Activated CD4-positive, alpha-beta memory T cell treated with anti-CD3 and anti-CD28 coated beads for 36 hours (primary cell): ENCODE measurements at places on chromosomes 7 and 10. TPM values are rescaled to one million over a fixed set of nuclear protein-coding genes. Genes with fewer than 3 reads are reported as not detected.

The BRAT1 gene
- 33.6 TPM for total RNA-seq

The CNPY1 gene
- total RNA-seq: not detected

The ALKBH4 gene
- total RNA-seq: 7.7 TPM

The DTX2 gene
- 16.5 TPM for total RNA-seq

The SPDYE11 gene
- not detected for total RNA-seq

The INHBA gene
- not detected for total RNA-seq

The PNLIP gene
- total RNA-seq: not detected

The OR2A12 gene
- total RNA-seq: not detected

The PPIF gene
- total RNA-seq: 87.2 TPM

The PNLIPRP1 gene
- not detected for total RNA-seq

The NCOA4 gene
- 79.9 TPM for total RNA-seq

DNA sequence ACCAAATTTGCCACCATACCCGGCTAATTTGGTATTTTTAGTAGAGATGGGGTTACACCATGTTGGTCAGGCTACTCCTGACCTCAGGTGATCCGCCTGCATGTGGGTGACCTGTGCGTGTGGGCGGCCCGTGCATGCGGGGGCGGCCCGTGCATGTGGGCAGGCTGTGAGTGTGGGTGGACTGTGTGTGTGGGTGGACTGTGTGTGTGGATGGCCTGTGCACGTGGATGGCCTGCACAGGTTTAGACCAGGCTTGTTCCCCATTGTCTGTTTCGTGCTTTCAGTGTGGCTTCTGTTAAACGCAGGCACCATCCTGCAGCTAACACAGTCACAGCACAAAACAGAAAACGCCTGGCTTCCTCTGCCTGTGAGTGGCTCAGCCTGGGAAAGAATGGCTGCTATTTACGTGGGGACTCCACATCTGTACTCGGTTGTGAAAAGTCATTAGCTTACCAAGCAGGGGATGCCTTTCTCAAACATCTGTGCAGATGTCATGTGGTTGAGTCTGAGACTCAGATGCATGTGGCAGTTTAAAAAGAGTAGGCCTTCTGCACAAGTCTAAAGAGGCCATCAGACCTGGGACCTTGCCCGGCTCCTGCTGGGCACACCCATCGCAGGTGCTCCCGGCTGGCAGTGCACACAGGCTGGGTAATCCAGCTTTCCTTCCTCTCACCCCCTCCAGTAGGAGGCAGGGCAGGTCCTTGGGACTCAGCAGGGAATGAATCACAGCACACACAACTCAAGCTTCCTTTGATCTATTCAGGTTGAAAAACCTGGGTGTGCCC is 91.6 kb downstream of the COBL start:
- DNase-seq: no peak

GRCh38 chr7:102203218-102203617 is 83.5 kb upstream of the SH2B2 start:
- DNase-seq: no peak

GRCh38 chr7:81299711-81300110 is 380.9 kb upstream of the SEMA3C start:
- DNase-seq: no peak

DNA sequence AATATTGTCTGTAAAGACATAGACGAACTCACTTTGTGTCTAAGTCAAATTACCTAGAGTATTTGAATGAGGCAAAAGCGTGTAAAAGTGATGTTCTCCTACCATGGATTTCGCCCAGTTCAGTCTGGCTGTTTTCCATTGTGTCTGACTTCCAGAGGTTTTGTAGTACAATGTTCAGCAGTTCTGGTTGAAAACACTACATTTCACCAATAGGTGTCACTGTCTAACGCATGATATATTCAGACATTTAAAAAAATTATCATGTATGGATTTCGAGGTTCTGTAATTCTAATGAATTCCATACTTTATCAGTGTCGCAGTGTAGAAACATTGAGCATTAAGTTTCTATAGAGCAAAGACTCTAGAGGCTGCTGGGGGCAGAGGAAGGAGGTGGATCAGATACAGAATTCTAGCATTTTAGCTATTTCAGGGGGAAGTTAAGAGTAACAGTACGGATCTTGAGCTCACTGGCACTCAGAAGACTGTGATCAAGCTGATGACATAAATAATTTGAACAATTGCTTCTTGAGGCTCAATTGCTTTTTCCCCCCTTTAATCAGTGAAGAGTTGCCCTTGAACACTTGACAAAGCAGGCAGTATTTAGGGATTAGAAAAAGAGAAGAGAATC is 196.9 kb upstream of the RHOBTB1 start:
- no peak for DNase-seq

DNA sequence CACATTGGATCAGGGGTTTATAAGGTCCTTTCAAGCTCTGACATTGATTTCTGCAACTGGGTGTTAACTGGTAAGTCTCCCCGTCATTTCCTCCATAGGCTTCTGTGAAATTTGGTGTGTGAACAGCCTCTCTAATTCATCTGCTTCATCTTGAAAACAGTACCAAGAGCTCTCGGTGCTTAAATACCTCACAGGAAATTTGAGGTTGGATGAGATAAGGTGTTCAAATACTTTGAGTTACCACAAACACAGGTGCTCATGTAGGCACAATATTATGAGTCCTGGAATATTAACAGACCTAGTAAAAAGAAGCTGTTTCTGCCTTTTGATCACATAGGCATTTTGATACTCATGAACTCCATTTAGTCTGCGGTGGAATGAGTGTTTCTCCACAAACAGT is 85.2 kb downstream of the RTKN2 start:
- DNase-seq: peak; percentile 40

GRCh38 chr10:58764087-58764747 is 251.5 kb downstream of the BICC1 start:
- DNase-seq: no peak

GRCh38 chr7:123538897-123539296 is 4.5 kb upstream of the IQUB start:
- DNase-seq: no peak

GRCh38 chr7:42020061-42020460 is 216.9 kb downstream of the GLI3 start:
- no peak for DNase-seq

DNA sequence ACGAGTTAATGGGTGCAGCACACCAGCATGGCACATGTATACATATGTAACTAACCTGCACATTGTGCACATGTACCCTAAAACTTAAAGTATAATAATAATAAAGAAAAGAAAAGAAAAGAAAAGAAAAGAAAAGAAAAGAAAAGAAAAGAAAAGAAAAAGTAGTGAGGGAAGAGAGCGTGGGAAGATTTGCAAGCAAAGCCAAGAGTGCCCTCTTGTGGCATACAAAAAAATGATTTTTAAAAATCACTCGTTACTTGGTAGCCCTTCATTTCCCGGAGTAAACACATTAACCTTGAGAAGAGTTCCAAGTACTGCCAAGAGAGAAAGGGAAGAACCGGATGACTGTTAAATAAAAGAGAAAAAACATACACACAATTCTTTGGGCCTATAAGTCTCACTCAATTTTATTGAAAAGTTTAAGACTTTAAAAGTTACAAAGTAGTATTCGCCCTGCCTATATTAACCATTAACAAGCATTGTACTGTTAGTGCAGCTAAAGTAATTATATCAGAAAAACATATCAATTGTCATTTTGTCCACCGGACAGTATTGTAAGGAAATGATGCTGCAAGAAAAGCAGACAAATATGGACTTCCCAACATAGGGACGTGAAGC is 6.2 kb upstream of the CH25H start:
- no peak for DNase-seq

GRCh38 chr7:149727053-149727898 is 46.1 kb downstream of the ZNF467 start:
- DNase-seq: no peak

DNA sequence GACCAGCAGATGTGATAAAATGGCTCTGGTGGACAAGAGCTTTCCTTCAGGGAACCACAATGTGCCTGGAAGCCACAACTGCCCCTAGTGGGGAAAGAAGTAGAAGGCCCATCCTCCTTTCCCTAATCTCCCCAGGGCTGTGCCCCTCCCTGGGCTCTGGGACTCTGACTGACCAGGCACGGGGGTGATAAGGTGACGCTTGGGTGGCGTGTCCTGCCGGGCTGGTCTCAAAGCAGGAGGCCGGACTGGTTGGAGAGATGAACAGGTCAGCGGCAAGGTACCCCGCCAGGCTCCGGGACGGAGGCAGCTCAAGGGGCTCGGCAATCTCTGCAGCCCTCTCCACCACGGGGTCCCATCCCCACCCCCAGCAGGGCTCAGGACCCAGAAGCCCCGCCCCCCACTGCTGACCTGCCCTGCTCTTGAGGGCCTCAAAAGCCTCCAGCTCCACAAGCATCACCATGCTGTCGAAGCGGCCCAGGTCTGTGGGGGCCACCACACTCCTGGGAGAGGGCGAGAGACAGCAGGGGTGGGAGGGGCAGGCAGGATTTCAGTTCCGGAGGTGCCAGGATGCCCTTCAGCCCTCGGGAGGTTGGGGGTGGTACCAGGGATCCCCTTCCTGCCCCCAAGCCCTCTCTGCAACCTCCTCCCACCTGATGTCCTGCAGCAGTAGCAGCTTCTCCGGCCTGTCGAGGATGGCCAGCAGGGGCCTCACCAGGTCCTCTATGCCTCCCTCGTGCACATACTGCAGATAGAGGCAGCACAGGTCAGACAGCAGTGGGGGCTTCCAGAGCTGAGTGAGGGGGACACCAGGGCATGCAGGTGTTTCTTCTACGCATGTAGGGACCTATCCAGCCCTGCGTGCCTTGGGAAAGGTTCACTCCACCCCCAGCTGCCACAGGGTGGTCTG is 12.2 kb downstream of the LZTS2 start:
- no peak for DNase-seq

GRCh38 chr7:28608237-28608656 is 195.9 kb downstream of the CREB5 start:
- DNase-seq: no peak

- no peak for DNase-seq
Observed at GRCh38 chr7:130878785-130879184, 144.8 kb upstream of the KLF14 start.

DNA sequence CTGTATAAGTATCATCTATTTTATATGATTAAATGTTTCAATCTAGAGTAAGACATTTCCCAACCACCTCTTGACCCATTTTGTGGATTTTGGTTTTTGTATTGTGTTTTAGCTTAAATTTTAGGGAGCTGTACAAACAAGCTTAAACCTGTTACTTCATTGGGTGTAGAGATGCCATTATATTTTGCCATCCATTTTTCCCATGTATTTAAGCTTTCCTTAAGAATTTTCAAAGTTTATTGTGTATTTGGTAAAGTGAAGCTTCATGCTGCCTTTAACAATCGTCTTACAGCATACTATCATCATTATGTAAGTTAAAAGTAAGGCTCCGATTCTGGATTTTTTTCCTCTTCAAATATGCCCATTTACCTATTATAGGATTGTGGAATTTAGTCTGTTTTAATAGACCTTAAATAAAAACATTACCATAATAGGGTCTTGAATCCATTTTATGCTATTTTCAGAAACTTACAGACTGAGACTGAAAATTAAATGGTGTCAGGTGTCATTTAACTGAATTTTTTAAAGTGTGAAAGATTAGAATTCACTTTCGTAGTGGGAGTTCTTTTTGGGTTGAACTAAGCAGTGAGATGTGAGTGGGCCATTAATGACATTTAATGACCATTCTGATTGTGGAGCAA is 2.2 kb downstream of the KMT2E start:
- no peak for DNase-seq

DNA sequence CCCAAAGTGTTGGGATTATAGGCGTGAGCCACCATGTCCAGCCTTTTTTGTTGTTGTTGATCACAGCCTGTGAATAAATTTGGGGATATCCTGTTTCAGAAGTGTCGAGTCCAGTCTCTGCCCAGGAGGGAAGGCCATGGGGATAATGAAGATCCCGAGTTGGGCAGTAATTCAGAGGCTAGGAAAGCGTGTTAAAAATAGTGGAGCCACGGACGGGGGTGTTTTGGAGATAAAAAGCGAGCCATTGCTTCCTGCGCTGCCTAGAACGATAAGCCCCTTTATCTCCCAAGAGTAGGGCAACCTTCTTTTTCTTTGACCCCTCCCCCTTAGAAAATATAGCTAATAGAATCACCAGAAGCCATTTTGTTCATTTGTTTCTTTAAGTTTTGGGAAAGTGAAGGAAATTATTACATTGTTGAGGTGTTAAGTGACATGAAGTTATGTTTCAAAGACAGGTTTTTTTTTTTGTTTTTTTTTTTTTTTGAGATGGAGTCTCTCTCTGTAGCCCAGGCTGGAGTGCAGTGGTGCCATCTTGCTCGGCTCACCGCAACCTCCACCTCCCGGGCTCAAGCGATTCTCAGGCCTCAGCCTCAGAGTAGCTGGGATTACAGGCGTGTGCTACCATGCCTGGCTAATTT is 43.3 kb downstream of the IL15RA start:
- DNase-seq: no peak

GRCh38 chr10:60973086-60973485 is 29.1 kb upstream of the RHOBTB1 start:
- DNase-seq: no peak

- DNase-seq: no peak
Observed at GRCh38 chr7:81810476-81811155, 40.8 kb upstream of the HGF start.

DNA sequence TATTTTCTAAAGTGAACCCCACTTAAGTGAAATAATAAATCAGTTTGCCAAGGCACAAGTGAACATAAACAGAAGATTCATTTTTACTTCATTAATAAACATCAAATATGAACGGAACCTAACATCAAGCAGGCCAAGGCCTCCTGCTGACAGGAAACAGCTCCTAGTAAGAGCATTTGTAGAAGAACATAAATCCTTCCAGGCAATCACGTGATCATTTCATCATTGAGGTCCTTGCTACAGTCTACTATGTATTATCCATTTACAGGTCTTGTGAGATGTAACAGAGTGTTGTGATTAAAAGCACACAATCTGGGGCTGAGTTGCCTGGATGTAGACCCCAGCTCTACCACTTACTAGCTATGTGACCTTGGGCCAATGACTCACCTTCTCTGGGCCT is 70.6 kb downstream of the CALD1 start:
- no peak for DNase-seq

GRCh38 chr10:12667052-12667451 is 317.7 kb downstream of the CAMK1D start:
- DNase-seq: no peak

- DNase-seq: no peak
Observed at GRCh38 chr7:15832996-15833395, 146.5 kb upstream of the MEOX2 start.

DNA sequence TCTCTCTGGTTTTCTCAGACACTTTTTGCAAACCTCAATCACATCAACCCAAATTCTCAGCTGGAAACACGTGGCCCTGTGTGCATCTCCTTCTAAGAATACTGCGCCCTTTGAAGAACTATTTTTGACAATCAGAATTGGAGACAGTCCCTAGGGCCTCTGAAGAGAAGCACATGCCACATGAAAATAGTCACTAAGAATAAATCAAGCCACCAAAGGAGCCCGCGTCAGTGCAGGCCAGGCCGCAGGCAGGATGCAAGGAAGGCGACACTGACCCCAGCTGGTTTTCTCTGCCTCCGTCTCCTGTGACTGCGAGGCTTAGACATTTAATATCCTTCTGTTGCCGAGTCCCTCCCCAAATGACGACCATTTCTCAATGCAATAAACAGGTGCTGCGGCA is 88.0 kb upstream of the ADAM12 start:
- no peak for DNase-seq
